ENCODE measurements at places on chromosomes 13 and 19. TPM values are rescaled to one million over a fixed set of nuclear protein-coding genes. Genes with fewer than 3 reads are reported as not detected.
A peak's percentile ranks its signal among the peaks of the same experiment; 100 is the strongest.

GRCh38 chr19:2726160-2726855 is 5.1 kb upstream of the DIRAS1 start:
- DNase-seq = no peak

DNA sequence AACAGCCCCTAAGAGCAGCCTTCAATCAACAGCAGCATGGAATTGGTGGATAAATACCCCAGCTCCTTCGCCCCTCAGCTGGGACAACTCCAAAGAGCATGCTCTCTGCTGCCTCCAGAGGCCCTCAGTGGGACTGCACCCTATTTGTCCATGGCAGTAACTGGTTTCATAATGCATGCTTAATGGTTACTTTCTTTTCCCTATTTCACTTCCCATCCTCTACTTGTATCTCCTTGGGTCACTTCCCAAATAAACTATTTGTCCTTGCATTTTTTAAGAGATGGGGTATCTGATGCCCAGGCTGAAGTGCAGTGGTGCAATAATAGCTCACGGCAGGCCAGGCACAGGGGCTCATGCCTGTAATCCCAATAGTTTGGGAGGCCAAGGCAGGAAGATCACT is 13.5 kb upstream of the TPM4 start:
- DNase-seq = no peak

DNA sequence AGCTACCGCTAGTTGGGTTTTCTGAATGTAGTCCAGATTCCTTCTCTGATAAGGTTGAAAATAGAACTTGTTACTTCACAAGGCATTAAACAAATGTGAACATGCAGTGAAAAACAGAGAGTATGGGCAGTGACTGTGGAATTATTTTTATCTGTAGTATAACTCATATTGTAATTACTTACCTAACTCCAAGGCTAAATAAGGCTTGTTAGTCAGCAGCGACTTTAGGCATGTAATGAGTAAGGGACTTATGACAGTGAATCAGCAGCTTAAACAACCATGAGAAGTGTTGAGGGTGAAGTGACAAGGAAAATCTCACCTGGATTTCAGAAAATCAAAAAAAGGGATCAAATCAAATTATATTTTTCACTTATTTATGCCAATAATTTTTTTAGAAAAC is 1719.5 kb upstream of the MIR17HG start:
- DNase-seq = no peak

- DNase-seq = no peak
Measured at GRCh38 chr19:4371247-4372164, 28.1 kb downstream of the MPND start.

DNA sequence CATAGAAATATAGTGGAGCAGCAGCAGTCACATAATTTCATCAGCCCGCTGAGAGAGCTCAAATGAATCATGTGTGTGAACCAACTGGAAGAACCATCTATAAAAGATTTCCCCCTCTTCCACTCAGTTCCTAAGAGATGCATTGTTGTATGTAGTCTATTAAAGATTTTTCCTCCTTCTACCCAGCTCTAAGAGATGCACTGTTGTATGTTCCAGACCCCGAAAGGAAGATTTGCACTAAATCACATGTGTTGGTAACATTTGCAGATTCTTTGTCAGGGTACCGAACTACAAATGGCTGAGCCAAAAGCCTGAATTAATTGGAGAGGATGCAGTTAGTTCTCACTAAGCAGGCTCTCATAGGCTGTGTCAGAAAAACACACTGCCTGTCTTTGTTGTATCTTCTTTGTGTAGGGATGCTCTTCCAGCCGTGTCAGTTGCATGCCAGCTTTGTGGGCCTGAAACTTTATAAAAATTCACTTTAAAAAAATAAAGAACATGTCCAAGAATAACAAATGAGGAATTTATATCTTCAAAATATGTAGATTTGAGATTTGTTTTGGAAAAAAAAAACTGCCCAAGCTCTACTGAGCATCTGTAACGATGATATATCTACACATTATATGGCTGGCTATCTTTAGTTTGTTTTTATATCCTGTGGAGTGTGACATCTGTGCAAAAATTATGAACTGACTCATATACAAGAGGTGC is 223.1 kb downstream of the MZT1 start:
- no peak for DNase-seq

DNA sequence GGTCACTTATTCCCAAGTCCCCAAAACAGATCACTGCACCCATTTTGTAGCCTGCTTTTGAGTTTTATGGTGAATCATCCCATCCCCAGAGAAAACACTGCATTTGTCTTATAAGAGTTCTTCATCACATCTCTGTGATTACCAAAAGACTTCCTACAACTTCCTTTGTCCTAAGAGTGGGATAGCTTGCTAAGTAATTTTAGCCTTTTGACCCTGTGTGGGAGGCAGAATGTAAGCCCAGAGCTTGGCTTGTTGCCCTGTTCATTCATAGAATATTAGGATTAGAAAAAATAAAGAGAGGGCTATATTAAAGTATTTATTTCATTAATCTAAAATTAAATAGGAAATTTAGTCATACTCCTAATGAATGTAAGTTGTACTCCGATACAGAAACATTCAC is 213.3 kb downstream of the MZT1 start:
- DNase-seq = no peak

GRCh38 chr19:49890349-49891311 is 6.1 kb downstream of the IL4I1 start:
- DNase-seq = no peak

DNA sequence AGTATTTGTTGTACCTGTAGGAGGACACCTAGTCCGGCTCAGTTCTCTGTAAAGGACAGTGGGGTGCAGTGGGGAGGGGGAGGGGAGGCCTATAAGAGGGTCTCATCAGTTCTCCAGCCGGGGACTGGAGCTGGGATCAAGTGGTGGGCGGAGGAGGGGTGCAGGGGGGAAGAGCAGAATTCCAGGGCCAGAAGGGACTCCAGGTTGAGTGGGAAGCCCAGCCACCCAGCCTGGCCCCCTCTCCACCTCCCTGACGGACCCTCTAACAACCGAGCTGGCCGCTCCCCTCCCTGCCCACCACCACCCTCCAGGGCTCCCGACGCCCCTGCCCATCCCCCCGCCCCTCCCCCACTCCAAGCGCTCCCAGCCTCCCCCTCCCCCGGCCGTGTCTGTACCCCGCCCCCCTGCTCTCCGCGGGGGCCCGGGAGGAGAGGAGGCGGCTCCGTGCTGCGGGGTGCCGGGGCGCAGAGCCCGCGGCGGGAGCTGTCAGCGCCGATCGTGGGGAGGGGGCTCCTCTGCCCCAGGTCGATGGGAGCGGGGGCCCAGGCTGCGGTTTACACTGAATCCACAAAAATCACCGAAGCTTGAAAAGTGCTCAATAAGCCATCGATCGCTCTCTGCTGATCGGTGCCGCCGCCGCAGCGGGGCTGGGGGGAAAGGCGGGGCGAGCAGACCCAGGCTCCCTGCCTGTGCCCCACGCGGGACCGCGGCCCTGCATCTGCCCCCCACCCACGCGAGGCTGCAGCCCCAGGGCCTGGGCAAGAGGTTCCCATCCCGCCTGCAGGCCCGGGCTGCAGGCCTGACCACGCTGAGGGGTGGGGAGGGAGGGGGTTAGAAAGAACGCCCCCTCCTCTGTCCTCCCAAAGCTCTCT is 34.6 kb upstream of the ONECUT3 start:
- DNase-seq = no peak

- no peak for DNase-seq
Measured at GRCh38 chr19:30757837-30758617, 385.8 kb downstream of the ZNF536 start.

DNA sequence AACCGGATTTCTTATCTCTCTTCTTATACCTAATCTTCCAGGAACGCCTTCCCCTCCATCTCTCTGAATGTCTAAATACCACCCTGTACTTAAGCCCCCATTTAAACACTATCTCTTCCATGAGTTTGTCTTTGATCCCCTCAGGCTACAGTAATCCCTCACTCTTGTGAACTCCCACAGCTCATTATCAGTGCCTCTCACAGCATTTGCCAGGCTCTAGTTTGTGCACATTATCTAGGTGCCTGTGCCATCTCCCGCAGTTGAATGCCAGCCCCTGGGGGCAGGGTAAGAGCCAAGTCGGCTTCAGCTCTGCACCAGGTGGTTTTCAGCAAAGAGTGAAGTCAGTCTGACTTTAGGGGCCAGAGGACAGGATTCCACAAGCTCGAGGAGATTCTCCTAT is 71.4 kb downstream of the FREM2 start:
- DNase-seq = no peak

GRCh38 chr19:55640043-55640576 is 692 bp upstream of the ZNF580 start:
- DNase-seq = peak; percentile 71

- no peak for DNase-seq
Measured at GRCh38 chr19:2278459-2279158, 3.4 kb downstream of the PEAK3 start.

The SBK2 gene
- total RNA-seq = not detected

The RPS19 gene
- total RNA-seq = 3,159 TPM

The PDX1 gene
- 7.1 TPM for total RNA-seq

The RNF225 gene
- total RNA-seq = 1.0 TPM

The SIGLEC8 gene
- total RNA-seq = not detected
